ENCODE measurements at places on chromosomes 2 and 18.
A peak's percentile ranks its signal among the peaks of the same experiment; 100 is the strongest.

- no peak for DNase-seq
Observed at GRCh38 chr2:241048149-241048948, 49.9 kb downstream of the SNED1 start.

DNA sequence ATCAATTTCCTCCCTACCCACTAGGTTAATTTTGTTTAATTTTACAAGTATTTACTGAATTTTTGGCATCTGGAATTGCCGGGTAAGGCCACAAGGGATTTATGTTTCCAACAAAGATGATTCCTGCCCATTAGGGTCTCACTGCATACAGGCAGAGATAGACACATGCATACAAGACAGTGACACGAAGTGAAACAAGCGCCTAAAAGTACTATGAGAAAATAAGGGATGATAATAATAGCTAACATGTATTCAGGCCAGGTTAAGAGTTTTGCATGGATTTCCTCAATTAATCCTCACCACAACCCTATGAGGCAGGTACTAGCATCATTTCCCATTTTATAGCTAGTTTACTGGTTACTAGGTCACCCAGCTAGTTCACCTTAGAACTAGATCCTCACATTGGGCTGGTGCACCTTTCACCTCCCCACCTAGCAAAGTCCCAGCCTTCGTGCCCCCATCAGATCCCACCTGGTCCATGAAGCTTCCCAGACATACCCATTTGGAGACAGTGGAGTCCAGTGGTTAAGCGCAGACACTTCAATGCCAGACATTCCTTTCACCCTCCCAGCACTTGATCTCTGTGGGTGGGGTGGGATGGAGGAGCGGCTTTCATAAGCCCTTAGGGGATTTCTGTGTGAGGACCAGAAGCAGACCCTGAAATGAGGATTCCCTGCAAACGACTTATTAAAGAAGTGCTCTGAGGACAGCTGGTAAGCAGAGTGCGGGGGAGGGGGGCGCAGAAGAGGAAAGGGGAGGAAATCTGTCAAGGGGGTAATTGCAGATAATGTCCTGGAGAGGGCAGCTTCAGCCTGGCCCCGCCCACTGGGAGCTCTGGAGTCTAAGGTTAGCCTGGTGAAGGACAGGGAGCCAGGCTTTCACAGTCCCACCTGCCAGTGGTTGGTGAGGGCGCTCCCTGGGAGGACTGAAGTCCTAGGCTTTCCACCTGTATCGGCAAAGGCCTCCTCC, 5.8 kb upstream of the DGUOK start:
- peak; percentile 76 for DNase-seq

- DNase-seq, result no peak
Observed at GRCh38 chr18:848062-848861, 36.2 kb upstream of the YES1 start.

- DNase-seq, result no peak
Observed at GRCh38 chr2:219042157-219042556, 841 bp upstream of the CFAP65 start.

DNA sequence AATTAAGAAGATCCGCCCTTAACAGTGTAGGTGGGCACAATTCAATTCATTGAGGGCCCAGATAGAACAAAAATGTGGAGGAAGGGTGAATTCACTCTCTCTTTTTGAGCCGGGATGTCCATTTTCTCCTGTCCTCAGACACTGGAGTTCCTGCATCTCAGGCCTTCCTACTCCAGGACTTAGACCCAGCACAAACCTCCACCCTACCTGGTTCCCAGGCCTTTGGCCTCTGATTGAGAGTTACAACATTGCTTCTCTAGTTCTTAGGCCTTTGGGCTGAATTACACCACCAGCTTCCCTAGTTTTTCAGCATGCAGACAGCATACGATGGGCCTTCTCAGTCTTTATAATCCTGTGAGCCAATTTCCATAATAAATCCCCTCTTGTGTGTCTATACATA, 87.8 kb upstream of the TMEM17 start:
- no peak for DNase-seq

GRCh38 chr2:112010751-112011150, 44.3 kb upstream of the TMEM87B start:
- DNase-seq, result no peak

DNA sequence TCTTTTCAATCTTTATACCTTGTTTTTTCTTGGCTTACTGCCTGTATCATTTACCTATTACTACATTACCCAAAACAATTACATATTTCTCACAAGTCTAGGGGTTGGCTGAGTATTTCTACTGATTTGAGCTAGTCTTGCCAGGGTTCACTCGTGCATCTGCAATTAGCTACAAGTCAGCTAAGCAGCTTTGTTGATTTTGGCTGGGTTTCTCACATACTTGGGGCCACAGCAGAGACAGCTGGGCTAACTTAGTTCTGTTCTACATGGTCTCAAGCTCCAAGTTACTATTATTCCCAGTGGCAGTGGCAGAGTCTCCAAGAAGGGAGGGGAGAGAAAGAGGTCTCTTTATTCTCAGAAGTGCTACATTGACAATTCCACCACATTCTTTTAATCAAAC, 54.7 kb upstream of the SP5 start:
- no peak for DNase-seq

DNA sequence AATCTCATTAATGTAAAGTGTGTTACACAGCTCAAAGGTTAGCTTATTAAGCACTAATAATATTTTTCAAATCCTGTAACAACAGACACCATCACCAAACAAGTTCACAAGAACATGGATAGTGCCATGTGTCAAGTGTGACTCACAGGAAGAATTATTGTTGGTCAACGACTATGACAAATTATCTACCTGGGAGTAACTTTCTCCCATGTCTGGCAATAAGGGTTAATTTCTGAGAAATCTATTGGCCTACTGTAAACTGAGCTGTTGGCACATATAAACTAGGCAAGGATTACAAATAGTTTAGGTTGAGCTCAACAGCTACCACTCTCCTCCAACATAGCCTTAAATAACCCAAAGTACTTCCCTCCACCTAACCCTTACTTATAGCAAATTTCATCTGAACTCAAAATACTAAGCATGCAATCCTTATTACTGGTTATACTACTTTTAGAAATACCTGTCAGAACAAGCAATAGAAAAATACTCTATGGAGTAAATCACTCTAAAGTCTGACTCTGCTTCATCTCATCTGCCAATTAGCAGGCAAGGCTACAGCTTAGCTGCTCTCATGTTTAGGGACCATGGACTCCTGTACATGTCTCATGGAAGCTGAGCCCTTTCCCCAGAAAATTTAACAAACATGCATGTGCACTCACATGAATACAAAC, 223.0 kb downstream of the NBAS start:
- no peak for DNase-seq

DNA sequence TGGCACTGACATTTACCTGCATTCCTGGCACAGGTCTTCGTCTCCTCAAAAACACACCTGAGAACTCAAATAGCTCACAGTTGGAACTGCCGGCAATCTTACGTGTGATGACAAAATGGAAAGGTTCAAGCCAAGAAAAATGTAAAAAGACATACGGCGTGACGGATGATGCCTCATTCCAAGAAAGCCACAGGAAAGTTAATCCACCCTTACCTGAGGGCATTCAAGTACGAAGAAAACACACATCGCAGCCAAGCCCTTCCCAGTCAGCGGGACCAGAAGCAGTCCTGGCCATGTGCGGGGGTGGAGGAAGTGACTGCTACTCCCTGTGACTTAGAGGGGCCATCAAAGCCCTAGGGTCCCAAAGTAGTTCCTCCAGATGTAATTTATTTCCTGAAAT, 986.3 kb upstream of the CELF4 start:
- no peak for DNase-seq

DNA sequence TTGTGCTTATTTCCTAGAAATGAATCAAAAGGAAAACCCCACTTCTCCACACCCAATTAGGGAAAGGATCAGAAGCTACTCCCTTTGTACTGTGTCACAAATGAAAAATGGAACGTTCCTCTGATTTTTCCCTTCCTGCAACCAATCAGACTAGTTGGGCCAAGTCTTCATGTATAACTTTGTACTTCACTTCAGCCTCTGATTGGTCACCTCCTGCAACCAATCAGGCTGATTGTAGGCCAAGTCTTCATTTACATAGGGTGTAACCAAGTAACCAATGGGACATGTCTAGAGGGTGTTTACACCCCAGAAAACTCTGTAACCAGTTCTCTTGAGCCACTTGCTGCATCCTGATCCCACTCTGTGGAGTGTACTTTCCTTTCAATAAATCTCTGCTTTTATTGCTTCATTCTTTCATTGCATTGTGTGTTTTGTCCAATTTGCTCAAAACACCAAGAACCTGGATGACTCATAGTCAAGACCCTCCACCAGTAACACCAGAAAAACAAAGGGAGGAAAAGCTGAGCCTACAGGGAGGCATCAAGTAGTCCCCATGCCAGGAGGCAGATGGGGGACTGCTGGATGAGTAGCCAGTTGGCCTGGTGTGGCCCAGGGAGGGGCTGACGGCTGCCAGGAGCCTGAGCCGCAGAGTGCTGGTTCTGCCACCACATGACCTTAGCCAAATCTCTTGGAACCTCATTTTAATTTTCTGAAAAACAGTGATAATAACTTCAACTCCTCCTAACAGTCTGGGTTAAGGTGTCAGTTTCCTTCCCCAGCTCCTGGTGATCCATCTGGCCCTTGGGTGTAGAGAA, 46.1 kb downstream of the SOWAHC start:
- no peak for DNase-seq

DNA sequence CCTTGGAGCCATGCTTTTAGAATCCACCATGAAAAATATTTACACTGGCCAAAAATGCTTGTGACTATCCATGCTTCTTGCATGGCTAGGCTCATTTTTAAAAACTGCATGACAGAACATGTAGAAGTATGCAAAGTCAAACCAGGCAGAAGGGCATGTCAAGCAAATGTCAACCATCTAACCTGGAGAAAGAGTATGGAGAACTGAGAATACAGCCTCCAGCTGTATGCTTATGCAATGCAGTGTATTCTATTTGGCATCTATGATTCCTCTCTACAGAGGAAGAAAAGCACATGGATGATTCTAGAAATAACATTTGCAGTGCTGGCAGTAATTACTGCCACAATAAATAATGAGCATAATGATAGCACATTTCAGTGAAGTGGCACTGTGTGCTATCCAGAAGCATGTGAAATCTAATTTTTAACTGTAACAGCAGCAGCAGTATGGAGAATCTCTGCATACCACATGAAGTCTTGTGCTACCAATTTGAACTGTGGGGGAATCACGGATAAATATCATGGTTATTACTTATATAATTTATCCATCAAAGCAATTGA, 87.3 kb upstream of the CCDC141 start:
- DNase-seq, result no peak

GRCh38 chr18:46649071-46649862, 7.8 kb downstream of the LOXHD1 start:
- no peak for DNase-seq

DNA sequence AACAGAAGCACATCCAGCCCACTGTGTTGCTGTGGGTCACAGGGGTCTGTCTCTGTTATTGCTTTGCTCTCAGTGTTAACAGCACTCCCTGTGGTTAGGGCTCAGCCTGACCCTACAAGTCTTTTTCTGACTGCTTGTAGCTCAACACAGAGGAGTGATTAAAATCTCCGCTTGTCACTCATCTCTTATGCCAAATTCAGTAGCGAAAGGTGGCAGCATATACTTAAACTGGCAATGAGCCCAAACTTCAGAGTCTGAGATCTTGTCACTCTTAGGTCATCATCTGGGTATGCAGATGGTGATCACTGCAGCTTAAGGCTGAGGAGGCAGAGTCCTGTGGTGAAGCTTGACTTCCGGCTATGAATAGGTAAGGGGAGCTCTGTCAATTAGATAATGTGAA, 63.3 kb upstream of the CSRNP3 start:
- no peak for DNase-seq

DNA sequence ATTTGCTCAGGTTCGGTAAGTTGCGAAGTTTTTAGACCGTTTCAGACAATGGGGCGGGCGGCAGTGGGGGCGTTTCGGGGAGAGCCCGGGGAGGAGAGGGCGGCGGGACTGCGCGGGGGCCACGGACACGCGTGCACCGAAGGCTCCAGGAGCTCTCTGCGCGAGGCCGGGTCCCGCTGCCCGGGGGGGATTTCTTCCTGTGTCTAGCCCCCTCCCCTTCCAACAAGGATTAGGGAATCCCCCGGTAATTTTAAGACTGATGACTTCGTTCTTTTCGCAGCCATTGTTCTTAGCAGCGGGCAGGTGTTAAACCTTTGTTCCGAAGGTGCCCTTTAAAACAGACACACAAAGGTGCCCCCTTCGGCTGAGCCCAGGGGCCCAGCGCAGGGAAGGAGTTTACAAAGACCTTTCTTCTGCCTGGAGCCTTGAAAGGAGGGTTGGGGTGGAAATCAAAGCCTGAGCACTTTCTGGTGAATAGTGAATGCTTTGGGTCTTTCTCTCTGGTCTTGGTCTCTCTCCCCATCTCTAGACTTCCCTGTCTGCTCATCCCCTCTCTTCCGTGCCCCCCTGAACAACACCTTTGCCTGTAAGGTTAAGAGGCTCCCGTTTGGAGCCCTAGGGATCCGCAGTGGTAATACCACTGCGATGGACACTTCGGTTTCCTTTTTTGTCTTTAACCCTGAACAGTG, 2.1 kb downstream of the TRIB2 start:
- DNase-seq, result no peak

GRCh38 chr2:16862471-16862870, 196.8 kb upstream of the CYRIA start:
- DNase-seq, result no peak

DNA sequence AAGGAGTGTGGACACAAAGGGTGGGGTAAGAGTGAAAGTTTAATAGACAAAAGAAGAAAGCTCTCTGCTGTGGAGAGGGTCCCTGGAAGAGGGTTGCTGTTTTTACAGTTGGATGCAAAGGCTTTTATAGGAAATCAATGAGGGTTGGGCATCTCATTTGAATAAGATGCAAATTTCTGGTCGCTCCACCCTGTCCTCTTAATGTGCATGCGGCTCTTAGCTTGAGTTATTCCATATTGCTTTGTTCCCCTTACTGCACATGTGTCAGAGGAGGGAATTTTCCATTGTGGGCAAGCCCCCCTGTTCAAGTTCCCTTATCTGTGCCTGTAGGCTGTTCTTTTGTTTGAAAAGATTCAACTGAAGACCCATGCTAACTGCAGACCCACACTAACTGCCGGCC, 326.5 kb downstream of the BCL11A start:
- DNase-seq, result no peak

GRCh38 chr18:23378302-23378686, 74.8 kb upstream of the RIOK3 start:
- DNase-seq, result no peak

- peak; percentile 54 for DNase-seq
Observed at GRCh38 chr2:63189026-63189425, 138.4 kb downstream of the OTX1 start.

DNA sequence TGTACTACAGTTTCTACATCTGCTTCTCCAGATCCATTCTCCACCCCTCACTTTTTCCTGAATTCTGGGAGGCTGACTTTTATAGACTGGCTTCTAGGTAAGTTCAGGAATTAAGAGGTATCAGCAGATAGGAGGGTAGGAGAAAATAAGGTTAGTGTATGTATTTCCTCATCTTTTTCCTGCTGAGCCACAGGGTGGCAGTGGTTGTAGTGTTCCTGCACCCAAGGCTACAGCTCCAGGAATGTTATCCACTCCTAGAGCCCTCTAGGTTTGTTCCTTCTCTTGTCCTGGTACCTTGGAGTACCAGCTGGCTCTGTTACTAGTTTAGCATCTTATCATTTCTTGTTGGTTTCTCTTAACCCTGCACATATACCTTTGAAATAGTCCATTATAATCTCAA, 40.7 kb upstream of the C2orf66 start:
- no peak for DNase-seq

GRCh38 chr2:147531269-147531668, 313.6 kb upstream of the ACVR2A start:
- no peak for DNase-seq
